T follicular helper cell (primary cell): ENCODE measurements at places on chromosomes 16 and 17.
A peak's percentile ranks its signal among the peaks of the same experiment; 100 is the strongest.

- no peak for DNase-seq
These were observed 26.9 kb downstream of the SEC14L1 start for GRCh38 chr17:77167472-77168306.

GRCh38 chr17:41308251-41308917, 725 bp downstream of the KRTAP16-1 start:
- DNase-seq = peak; percentile 73

GRCh38 chr17:75047398-75048098, 523 bp downstream of the KCTD2 start:
- DNase-seq = no peak

- no peak for DNase-seq
These were observed 62.0 kb upstream of the NUDT7 start for GRCh38 chr16:77660311-77660710.

DNA sequence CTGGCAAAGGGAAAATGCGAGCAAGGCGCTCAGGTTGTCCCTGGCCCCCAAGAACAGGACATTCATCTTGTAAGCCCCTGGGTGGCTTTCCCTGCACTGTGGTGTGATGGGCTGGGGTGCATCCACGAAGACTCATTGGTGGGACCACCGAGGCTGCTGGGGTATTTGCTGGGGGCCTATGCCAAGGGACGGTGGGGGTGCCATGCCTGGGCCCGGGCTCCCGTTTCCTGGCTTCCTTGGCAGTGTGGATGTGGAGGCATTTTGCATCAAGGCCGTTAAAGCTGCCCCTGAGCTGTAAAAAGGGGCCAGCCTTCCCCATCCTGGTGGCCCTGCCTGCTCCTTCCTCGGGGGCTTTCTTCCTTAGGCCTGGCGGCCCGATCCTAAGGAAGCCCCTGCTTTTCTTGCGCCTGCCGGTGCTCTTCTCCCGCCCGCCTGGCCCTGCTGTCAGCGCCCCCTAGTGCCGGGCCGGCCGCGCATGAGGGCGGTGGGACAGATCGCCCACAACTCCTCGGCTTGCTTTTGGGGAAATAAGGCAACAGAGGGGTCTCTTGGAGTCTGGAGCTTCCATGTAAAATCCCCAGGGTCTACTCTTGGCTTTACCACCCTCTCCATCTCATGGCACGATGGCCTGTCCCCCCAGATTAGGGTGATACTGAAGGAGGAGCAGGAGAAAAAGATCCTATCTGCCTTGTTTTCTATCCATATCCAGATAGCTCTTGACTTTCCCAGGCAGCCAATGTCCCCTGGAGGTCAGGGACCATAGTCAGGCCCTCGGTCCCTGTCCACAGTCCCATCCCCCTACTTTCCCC, 9.8 kb upstream of the TBX2 start:
- DNase-seq = peak; percentile 17

DNA sequence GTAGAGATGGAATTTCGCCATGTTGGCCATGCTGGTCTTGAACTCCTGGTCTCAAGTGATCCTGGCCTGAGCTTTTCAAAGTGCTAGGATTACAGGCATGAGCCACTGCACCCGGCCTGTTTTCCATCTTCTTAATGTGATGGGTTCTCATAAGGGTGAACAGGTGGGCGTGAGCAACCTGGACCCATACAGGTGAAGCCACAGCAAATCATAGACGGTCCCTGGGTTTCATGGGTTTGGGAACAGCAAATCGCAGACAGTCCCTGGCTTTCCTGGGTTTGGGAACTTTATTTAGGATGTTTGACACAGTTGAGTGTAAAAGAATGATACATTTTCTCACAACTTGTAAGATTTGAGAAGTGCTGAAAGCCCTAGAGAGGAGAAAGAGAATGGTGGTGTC, 12.9 kb upstream of the MEIOB start:
- no peak for DNase-seq

GRCh38 chr17:76174037-76174436, 33.0 kb upstream of the FOXJ1 start:
- no peak for DNase-seq

DNA sequence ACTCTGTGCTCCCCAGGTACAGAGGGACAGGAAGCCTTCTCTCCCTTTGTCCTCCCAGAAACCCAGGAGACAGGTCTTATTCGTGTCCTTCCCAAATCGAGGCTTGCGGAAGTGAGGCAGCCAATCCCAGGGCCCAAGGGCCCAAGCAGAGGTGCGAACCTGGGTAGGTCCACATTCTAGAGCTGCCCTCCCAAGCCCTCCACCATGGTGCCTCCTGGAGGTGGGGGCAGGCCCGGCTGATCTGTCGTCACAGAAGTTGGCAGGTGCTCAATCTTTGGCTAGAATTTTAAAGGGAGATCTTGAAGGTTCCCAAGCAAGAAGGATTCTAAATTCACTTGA, 21.5 kb downstream of the MRC2 start:
- DNase-seq = no peak

- DNase-seq = no peak
These were observed 13.6 kb downstream of the SMPD3 start for GRCh38 chr16:68434624-68435210.

DNA sequence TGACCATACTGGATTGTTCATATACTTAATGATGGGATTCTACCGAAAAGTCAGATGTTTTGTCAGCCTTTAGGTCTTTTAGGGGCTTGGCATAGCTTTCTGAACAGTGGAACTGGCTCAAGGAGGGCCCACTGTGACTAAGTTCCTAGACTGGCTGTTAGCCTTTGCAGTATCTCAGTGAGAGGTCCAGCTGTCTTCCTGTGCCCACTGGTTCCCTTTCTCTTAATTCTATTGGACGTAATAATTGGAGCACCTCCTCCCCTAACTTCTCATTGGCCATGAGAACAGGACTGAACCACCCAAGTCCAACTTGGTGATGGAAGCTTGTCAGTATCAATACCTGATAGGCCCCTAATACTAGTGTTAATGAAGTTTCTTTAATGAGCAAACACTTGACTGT, 13.5 kb downstream of the KPNA2 start:
- no peak for DNase-seq

DNA sequence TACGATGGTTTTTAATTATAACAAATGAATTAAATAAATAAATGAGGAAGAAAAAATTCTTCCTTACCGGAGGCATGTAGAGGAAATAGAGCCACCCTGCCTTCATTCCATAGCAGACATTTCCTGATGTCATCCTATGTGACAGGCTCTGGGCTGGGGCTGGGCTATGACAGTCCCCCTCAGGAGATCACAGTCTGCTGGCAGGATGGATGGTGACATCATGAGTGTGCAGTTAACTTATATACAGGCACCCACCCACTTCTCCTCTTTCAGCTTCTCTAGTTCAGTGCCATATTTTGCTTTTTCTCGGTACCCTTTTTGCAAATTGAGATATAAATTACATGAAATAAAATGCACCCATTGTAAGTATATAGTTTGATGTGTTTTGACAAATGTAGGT, 6.4 kb upstream of the CMTM3 start:
- no peak for DNase-seq

GRCh38 chr16:23505671-23506605, 4.4 kb downstream of the GGA2 start:
- DNase-seq = no peak

GRCh38 chr17:72574675-72575510, 454.1 kb downstream of the SOX9 start:
- DNase-seq = no peak

GRCh38 chr16:64857411-64857810, 264.5 kb downstream of the CDH11 start:
- DNase-seq = no peak

DNA sequence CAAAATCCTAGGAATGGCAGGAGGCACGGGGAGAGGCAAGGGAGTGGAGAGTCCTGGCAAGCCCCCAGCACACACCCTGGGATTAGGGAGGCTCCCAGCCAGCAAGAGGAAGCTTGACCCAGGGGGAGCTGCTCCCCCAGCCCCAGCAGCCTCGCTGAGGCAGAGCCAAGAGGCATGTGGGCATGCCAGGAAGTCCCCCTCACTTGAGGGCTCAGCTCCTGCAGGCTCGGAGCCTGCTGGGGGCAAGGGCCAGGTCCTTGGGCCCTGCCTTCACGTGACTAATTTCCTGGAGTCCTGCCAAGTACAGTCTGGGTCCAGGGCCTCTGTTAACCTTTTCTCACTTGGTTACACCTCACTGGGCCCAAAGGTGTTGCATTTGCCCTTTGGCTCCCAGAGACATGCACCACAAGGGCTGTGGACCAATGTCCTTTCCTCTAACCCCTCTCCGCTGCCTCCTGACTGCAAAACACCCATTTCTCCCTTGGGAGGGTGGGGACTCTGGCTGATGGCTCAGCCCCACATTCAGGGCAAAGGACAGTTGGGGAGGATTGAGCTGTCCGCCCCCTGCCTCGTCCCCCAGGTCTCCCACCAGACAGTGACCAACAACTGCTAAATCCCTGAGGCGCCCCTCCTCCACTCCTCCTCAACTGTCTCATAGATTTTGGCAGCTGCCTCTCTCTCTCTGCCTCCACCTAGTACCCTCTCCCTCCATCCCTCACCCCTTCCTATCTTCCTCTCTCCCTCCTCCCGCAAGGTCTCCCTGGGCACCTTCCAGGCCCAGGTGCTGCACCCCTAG, 4.4 kb upstream of the SLC47A2 start:
- DNase-seq = no peak

GRCh38 chr16:66740533-66740932, 10.9 kb downstream of the DYNC1LI2 start:
- no peak for DNase-seq

DNA sequence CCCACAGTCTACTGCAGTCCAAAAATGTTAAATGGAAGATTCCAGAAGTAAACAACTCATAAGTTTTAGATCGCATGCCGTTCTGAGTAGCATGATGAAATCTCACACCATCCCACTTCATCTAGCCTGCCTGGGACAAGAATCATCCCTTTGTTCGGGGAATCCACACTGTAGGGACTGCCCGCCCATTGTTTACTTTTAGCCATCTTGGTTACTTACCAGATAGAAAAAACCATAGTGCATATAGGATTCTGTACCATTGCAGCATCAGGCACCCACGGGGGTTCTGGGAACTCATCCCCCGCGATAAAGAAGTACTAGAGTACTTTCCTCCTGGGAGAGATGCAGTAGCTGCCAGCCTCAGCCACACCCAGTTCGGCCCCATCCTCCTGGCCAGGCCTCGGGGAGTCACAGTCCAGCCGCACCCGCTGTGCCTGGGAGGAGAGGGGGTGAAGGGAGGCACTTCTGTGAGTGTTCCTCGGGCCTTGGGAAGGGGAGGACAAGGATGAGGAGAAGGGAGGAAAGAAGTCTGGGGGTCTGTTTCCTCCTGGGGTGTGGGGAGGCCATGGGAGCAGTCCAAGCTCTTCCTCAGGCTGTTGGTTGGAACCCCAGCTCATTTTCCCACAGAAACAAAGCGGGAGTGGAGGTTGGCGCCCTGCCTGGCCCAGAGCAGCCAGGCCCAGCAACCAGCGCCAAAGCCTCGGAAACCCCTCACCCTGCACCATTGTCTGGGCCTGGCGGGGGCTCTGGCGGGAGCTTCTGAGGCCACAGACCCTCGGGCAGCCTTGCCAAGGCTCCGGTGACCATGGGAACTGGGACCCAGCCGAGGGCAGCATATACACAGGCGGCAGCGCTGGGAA, 8.9 kb downstream of the TRIM47 start:
- no peak for DNase-seq

GRCh38 chr16:50594308-50595260, 46.4 kb downstream of the NKD1 start:
- no peak for DNase-seq

DNA sequence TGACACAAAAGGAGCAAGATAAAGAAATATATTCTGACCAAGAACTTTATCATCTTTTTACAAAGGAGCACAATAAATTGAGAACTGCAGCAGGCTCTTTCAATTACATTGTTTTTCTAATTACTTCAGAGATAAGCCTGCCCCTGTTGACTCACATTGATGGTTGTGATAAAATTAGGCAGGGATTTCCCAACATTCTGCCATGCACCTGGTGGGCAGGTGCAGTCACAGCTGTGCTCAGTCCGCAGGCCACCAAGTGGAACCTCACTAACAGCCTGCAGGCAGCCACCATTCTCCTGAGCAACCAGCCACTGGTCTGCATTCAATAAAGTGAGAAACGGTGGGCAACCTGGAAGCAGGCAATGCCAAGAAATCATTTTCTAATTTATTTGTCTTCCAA, 5.1 kb downstream of the FANCA start:
- no peak for DNase-seq
